Right hindlimb (tissue), 1 donor: ENCODE measurements at places on chromosomes 16 and 17.

- peak; percentile 66 for DNase-seq
Observed at GRCh38 chr17:19386051-19386929, 700 bp downstream of the MFAP4 start.

DNA sequence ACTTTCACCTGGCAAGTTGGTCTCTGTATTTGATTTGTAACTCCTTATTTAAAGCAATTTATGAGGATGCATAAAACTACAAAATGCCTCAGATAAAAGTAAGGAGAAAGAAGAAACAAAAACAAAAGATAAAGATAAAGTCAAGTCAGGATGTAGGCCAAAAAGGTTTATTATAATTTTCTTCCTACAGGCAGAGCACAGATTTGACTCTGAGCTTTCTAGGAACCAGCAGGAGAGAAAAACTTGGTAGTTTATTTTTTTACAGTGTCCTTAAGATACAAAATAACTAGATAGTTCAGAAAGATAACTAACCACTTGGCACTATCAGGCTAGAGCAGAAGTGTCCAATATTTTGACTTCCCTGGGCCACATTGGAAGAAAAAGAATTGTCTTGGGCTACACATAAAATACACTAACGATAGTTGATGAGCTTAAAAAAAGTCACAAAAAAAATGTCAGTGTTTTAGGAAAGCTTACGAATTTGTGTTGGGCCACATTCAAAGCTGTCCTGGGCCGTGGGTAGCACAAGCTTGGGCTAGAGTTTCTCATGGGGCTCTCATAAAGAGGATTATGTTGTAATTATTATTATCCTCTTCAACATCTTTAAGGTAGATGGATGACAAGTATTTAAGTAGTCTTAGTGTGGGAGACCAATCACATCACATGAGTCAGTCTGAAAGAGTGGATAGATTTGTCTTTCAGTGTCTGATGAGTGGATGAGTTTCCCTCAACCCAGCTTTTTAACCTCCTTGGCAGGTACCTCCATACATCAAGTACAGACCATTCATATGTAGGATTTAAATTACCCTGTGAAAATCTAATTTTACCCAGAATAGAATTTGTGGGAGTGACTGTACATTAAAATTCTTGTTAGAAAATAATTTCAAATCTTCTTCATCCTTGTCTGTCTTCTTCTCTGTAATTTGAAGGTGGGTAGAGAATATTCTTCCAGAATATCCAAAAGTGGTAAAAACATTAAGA lies 17.0 kb downstream of the PAFAH1B1 start:
- DNase-seq, result no peak

GRCh38 chr16:31501226-31501965 lies 6.8 kb downstream of the RUSF1 start:
- no peak for DNase-seq

- peak; percentile 64 for DNase-seq
Observed at GRCh38 chr16:2842340-2843000, 12.4 kb downstream of the ZG16B start.

DNA sequence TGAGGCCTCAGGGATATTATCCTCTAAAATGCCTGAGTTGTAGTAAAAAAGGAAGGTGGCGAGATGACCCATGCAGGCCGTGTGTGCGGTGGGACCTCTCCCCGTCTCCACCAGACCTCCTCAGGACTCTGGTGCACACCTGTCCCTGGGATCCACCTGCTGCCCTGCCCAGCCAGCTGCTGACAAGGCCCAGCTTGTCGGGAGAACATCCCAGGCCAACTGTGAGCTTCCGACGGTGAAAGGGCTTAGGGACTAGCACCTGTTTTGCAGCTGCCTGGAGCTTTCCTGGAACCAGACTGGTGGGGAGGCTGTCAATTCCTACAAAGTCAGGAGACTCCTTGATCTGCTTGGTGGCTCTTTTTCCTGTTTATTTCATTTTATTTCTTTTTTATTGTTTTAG lies 11.6 kb downstream of the IL34 start:
- no peak for DNase-seq

DNA sequence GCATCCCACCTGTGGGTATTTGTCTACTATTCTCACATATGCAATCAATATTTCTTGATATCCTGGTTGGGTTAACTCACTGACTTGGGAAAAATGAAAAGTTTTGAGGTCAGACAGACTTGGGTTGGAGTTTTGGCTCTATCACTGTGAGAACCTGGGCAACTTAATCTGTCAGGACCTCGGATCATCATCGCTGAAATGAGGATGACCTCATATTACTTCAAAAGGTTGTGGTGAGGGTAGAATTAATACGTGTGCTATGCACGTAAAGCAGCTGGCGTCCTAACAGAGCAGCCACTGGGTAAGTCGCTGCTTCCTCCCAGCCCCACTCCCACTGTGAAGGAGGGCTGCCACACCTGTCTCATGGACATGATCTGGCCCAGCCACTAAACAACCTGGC lies 57.3 kb downstream of the COG7 start:
- no peak for DNase-seq

GRCh38 chr17:66443606-66444005 lies 141.2 kb downstream of the PRKCA start:
- no peak for DNase-seq

DNA sequence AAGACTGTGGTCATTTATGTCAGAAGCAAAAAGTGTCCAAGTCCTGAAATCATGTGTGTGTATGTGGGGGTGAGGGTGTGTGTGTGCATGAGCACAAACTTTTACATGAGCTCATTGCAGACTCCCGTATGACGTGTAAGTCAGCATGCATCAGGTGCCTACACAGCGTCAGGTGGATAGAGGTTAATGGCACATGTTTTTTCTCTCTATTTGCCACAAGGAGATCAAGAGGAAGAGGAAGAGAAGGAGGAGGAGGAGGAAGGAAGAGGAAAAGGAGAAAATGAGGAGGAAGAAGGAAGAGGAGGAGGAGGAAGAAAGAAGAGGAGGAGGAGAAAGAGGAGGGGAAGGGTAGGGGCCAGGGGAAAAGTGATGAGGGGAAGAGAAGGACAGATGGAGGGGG lies 178.0 kb upstream of the DYNLRB2 start:
- DNase-seq, result no peak

- no peak for DNase-seq
Observed at GRCh38 chr16:82016964-82017363, 5.7 kb upstream of the SDR42E1 start.

- DNase-seq, result no peak
Observed at GRCh38 chr16:53611179-53611696, 92.4 kb downstream of the RPGRIP1L start.

DNA sequence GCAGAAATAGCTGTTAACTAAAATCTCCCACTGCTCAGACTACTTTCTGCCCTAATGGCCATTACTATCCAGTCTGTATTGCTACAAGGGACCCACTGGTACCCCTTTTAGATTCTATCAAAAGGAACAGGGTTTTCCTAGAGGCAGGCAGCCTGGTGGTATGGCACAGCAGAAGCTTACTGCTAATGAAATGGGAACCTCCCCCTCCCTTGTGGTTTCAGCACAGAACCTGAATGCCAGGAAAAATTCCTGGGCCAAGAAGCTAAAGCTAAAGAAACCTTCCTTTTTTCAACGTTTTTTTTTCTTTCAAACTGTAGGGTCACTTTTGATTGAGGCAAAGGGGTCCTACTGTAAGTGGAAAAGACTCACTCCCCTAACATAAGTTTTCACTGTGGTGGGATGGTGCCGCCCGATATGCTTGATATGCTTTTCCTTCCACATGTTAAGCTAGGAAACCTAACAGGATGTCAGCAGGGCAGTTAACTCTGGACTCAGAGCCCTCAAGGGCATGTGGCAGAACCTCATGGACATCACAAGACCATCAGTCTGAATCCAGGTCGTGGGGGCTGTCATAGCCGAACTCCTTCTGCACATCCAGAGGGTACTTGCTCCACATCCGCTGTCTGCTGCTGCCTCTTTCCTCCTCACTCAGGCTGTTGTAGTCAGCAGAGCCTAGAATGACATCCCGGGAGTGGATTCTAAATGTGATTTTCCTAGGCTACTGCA lies 9.8 kb downstream of the SLC7A6OS start:
- no peak for DNase-seq

- DNase-seq, result no peak
Observed at GRCh38 chr17:36918211-36918691, 19.0 kb upstream of the LHX1 start.

GRCh38 chr17:41444186-41444585 lies 3.4 kb upstream of the KRT38 start:
- DNase-seq, result no peak

DNA sequence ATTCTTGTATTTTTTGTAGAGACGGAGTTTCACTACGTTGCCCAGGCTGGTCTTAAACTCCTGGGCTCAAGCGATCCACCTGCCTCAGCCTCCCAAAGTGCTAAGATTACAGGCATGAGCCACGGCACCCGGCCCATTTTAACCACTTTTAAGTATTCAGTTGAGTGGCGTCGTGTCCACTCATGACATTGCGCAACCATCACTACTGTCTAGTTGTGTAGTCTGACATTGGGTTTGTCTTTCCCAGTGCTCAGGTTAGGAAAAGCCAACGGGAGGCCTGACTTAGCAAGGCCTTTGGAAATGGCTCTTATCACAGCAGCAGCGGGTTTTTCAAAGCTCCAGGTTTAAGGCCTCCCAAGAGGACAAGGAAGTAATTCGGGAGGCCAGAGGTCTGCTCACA lies 58.7 kb downstream of the LITAF start:
- DNase-seq, result no peak

DNA sequence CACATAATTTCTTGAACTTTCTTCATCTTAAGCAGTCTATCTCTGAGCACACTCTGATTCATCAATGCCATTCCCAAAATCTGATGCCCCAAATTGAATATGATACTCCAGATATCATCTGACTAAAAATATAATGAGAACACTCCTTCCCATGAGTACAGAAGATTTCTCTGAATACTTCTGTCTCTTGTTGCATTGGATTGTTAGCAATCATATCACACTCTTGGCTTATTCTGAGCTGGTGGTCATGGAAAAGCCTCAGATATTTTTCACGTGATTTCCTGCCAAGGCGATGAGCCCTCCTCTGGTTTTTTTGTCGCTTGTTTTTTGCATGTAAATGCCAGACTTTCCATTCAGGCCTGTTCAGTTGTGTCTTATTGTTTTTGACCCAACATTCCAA lies 87.2 kb downstream of the NOG start:
- no peak for DNase-seq

- no peak for DNase-seq
Observed at GRCh38 chr16:54048586-54049495, 237.7 kb downstream of the IRX3 start.

DNA sequence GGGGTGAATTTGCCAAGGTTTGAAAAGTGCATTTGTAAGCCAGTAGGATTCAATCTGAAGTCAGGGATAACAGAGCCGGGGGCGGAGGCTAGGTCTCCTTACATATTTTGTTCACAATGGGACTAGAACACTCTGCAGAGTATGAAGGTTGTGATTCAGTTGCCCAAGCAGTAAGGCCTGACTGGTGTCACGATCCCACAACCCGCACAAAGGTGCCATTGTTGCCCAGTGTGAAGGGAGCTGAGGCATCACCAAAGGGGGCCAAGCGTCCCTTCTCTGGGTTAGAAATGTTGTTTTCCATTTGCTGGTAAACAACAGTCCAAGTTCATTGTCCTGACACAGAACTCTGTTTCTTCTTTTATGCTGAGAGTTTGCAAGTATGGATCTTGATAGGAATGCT lies 471.8 kb downstream of the MAF start:
- DNase-seq, result no peak

DNA sequence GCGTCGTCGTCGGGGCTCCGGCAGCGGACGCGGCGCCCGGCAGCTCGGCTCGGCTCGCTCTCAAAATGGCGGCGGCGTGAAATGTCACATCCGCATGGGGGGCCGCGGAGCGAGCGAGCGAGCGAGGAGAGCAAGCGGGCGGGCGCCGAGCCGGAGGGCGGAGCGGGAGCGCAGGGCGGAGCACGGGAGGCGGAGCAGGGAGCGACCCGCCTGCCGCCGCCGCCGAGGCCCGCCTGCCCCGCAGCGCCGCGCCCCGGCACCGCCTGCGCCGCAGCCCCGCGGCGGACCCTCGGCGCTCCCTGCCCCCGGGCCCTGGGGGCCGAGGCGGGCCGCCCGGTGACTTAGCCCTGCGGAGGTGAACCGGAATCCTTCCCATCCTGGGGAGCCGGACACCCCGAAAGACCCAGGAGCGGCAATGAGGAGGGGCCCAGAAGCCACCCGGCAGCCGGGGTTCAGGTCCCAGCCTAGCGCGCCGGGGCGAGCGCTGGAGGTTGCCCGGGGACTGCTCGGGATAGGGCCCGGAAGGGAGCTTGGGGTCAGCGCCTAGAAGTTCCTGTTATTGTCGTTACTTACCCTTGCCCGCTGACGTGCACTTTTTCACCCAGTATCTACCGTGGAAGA lies at the start of gene USP7:
Gene USP7, minus strand, starts transcription at position 86 of the 621 bp plus-strand sequence. CDS start 621 bp downstream, outside the sequence.
- DNase-seq, result peak; percentile 94

DNA sequence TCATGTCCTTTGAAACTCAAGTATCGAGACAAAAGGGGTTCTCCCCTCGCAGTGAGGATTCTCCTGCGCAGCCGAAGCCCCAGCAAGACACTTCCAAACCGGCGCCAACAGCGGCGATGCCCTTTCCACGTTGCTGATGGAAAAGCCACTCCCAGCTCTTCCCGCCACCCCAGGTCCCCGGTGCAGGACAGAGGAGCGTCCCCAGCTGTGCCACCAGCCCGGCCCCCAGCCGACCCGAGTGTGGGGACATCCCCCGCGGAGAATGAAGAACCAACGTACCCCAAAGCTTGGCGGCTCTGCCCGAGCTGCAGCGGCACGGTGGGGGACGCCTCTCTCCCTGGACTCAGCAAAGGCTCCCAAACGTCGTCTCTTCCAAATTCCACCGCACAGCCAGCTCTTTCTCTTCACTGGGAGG lies 573 bp downstream of the CHST6 start:
- DNase-seq, result peak; percentile 59

DNA sequence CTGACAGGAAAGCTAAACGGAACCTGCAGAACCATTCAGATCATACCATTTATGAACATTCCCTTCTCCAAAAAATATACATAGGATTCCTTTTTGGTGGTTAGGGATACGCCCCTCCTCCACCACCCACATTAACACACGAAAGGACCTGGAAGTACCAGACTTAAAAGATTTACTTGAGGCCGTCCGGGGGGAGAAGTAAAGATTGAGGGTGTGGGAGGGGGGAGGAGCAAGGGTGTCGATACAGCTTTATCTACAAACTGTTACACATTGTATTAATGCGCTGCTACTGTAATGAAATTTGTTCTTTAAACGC lies 537 bp downstream of the PALB2 start:
- no peak for DNase-seq
